T-helper 17 cell (primary cell): ENCODE measurements at places on chromosomes 12 and 14. TPM values are rescaled to one million over a fixed set of nuclear protein-coding genes. Genes with fewer than 3 reads are reported as not detected.

Gene MYF6
- not detected for total RNA-seq

Gene ATG14
- total RNA-seq: 21.7 TPM

- no peak for DNase-seq
Measured at GRCh38 chr14:50778721-50779483, 52.1 kb downstream of the NIN start.

Gene BBOF1
- 2.8 TPM for total RNA-seq

- DNase-seq: no peak
Measured at GRCh38 chr12:22056607-22057006, 10.6 kb downstream of the CMAS start.

Gene LALBA
- not detected for total RNA-seq

DNA sequence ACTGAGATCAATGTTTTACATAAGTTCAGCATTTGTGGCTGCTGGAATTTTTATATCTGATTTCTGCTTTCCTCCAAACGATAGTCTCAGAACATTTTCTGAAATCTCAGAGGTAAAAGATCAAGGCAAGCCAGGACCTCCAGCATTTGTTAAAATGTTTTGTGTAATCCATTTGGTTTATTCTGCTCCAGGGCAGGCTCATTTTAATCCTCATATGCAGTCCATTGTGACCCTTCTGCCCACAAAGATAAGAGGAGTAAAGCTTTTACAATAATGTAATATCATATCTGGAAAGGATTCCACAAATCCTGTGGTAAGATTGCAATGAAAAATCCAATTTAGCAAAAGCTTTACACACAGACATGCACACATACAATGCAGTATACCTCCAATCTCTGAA is 55.3 kb upstream of the KCNH5 start:
- no peak for DNase-seq

GRCh38 chr14:90288651-90289355 is 32.5 kb downstream of the PSMC1 start:
- no peak for DNase-seq

DNA sequence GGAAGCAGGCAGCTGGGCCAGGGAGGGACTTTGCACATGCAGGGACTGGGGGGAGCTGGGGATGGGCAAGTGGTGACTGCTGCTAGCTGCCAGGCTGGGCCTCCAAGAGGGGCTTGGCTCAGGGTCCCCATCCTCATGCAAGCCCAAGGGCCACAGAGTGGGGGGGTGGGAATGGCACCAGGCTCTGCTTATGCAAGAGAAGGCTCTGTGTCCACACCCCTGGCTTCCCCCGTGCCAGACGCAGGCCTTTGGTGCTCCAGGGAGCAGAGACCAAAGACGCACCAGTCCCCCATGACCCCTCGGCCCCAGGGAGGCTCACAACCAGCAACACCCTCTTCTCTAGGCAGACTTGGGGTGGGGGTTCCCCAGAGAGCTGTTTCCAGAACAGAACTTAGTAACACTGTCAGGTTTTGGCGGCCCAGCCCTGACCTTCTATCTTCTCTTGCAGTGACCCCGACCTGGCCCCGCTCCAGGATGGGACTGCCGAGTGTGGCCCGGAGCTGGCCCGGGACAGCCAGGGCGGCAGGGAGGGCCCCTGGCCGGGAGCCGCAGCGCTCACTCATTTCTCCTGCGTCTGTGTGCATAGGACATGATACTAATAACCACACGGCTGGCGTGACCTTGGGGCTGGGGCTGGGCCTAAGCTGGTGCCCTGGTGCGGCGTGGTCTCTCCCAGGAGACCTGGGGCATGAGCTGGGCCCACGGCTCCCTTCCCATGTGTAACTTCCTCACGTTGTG is 14.3 kb downstream of the XRCC3 start:
- DNase-seq: no peak

DNA sequence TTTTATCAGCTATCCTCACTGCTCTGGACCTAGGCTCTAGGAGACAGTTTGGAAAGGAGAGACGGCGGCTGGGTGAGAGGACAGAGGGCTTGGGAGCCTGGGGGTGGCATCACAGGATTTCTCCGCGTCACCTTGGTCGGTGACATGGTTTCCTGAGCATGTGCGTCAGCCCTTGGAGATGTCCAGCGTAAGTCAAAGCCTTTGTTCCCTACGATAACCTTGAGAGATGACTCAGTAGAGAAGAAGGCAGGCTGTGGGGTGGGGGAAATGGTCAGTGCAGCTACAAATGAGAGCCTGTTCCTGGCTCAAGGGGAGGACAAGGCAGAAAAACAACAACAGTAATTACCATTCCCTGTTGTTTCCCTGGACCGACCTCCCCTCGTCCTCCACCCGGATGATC is 90.2 kb upstream of the TBX3 start:
- DNase-seq: no peak

DNA sequence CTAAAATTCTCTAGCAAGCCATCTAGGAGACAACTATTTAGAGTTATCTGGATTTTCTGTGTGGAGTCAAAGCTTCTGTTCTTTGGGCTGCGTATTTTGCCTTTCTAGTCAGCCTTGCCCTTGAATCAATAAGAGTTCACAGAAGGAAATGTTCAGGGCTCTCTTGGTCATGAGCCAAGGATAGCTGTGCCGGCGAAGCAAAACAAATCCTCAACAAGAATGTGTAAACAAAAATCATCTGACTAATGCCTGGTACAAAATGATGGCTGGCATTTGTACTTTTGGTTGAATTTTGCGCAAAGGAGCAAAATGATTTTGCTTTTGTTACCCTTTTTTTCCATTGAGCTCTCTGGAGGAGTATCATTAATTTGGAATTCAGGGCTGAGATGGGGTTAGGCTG is 171.1 kb downstream of the DACT1 start:
- DNase-seq: no peak

Gene PPP4R3A
- 180 TPM for total RNA-seq

- DNase-seq: no peak
Measured at GRCh38 chr12:80559766-80560165, 115.7 kb downstream of the PTPRQ start.
